ENCODE measurements at places on chromosomes 16 and 17.

DNA sequence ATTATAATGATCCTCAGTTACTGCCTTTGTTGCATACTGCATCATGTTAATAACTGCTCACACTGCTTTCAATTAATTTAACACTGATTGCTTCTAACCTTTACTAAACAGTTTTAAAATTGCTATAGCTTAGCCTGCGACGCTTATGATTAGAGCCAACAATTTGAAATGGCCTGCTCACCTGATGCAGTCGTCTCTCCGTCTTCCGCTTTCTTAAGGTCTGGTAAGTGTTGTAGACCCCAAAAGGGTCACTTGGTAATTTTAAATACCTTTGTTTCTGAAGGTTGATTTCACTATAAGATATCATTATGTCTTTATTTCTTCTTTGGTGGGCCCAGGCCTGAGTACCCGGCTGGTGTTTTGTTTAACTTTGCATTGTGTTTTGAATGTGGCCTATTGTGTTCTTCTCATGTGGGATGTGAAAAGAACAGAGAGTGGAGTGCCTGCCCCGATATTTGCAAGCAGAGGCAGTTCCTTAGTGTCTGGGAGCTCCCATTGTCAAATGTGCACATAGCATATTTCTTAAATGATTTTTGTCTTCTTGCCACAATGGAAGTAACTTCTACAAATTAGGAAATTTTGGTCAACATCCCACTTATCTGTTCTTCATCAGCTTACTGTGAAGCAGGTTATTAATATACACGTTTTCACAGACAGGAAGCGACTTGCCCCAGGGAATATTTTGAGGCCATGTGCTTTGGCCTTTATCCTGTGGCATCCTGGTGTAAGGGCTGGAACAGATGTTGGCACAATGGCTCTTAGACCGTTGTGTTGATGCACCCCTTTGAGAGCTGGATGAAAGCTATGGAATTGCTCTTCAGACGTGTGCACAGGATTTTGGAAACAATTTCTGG is 2.9 kb downstream of the PHKB start:
- no peak for DNase-seq

DNA sequence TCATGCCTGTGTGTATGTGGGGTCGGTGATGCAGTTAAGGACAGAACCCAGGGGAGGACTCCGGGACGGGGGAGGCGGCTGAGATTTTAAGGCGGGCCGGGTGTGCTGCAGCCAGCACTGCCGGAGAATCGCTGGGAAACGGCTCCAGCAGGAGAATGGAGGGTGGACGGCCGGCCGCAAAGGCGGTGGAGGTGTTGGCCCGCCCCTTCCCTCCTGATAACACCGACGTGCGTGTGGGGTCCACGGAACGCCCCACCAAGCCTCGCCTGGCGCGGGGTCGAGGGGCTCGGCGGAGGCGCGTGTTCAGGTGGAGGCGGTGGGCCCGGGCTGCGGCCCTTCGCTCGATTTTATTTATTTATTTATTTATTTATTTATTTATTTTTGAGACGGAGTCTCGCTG is 633 bp downstream of the ZNF843 start:
- DNase-seq = no peak

- no peak for DNase-seq
Measured at GRCh38 chr16:84751241-84751640, 51.4 kb downstream of the USP10 start.

DNA sequence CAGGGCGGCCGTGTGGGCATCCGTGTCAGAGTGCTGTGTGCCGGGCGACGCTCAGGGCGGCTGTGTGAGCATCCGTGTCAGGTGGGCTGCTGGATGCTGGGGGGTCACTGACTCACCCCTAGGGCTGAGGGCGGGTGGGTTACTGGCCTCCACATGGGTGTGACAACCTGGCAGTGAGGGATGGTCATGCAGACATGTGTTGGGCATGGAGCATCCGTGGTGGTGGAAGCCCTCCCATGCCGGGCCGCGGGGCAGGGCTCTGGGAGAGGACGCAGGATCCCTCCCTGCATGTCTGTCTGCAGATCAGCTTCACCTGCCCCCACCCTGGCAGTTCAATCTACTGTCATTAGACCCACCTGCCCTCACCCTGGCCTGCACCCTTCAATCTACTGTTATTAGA is 56.3 kb downstream of the METRNL start:
- DNase-seq = no peak

DNA sequence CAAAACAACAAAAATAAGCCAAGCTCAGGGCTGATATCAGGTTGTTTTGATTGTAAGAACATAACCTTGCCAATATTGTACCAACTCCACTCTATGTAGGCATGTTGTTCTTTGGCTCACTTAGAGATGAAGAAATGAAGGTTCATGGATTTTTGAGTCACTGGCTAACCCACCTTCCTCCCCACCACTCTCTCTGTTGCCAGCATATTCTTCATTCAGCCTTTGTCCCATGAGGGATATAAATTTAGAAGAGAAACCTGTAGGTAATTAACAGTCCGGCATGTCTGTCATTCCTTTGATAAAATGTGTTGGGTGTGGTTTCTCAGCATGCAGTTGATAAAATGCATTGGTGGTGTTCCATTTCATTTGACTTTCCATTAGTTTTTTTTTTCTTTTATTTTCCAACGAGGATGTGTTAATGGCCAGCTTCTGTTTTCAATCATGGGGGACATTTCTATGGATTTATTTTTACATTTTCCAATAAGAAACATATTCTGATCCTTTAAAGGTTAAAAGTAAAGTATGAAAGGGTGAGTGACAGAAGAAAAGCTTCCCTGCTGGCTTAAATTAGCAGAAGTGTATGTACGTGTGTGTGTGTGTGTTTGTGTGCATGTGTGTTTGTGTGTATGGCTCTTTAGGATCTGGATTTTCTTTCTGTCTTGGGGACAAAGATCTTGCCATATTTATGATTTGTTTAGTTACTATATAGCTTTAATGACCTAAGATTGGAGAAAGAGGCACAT is 166.2 kb upstream of the KCNJ16 start:
- no peak for DNase-seq

DNA sequence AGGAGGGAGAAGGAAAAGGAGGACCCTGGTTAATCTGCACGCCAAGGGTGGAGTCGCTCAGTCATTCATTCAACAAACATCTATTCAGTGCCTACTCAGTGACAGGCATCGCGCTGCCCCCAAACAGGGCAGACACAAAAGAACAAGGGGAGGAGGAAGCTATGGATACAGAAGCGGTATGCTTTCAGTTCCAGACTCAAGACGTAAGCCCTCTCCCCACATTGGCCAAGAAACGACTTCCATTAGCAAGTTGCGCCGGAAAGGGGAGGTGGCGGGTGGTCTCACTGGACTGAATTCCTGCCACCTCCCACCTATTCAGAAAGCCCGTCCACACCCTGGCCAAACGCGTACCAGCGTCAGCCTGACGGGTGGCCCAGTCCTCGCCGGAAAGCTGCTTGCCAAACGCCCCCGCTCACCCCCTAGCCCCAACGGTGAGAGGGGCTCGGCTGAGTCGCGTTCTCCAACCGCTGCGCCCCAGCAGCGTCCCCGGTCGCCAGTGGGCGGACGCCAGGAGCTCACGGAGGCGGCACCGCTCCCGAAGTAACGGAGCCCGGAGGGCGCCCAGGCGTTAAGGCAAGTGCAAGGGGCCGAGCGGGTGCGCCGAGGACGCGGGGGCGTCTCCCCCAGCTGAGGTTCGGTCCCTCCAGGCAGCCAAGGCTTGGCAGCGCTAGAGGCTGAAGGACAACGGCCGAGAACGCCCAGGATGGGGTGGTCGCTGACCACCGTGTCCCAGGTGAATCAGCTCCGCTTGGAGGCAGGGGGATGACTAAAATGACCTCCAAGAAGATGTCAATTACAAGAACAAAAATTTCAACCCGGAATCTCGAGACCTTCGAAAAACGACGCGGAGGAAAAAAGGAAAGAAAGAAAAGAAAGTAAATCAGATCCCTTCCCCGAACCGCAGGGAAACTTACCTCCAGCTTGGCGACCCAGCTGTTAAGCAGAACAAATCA is 470.7 kb downstream of the SOX9 start:
- DNase-seq = no peak

GRCh38 chr16:14302031-14302398 is 230.9 kb downstream of the MRTFB start:
- no peak for DNase-seq

DNA sequence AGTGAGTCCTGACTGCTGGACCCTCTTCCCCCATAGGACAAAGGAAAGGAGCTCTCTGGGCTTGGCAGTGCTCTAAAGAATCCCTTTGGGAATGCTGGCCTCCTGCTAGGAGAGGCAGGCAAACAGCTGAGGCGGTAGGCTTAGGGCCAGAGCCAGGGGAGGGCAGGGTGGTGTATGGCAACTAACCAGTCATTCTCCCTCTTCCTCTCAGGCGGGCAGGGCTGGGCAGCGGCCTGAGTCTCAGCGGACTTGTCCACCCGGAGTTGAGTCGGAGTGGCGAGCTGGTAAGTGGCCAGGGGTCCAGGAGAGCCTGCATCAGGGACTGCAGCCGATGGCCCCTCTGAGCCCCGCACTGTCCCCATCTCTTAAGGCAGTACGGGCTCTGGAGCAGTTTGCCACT is 4.4 kb downstream of the ACADVL start:
- no peak for DNase-seq
